ENCODE measurements at places on chromosomes 13 and 19.

- DNase-seq = no peak
Measured at GRCh38 chr19:5479958-5480357, 24.7 kb downstream of the ZNRF4 start.

GRCh38 chr13:112227031-112227430 is 149.1 kb upstream of the SPACA7 start:
- no peak for DNase-seq

DNA sequence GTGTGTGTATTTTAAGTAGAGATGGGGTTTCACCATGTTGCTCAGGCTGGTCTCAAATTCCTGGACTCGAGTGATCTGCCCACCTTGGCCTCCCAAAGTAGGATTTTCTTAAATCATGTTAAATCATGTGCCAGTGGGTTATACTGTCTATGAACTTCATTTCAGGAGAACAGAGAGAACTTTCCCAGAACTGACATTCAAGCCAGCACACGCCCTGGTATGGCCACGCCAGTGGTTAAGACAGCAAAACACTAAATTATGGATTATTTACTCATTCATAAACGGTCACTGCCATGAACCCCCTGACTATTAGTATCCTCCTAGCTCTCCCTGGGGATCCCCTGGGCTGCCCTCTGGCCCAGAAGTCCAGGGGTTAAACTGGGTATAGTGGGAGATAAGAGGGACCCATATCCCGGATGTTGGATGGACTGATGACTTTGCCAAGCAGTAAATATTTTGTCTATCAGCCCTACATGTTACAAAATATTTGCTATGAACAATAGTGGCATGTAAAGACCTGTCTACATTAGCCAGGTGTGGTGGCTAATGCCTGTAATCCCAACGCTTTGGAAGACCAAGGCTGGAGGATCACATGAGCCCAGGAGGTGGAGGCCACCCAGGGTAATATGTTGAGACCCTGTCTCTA is 16.1 kb upstream of the STRN4 start:
- no peak for DNase-seq

- no peak for DNase-seq
Measured at GRCh38 chr13:70812481-70812880, 704.2 kb upstream of the KLHL1 start.

DNA sequence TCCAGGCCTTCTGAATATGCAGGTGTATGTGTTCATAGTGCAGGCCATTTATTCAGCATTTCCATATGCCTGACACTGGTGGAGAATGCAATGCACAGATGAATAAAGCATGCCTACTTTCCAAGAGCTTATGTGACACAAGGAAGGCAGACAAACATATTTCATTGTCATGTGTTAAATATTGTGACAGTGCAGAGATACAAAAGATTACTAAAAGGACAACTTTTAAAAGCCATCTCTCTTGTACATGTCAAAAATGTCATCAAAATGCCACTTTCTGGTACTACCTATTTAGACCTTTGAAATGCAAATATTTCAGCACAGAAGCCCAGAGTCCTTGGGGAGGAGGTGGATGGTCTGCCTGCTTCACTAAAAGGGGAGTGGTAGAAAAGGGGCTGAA is 254.5 kb downstream of the FGF14 start:
- DNase-seq = no peak

GRCh38 chr19:16048583-16048982 is 27.7 kb upstream of the TPM4 start:
- no peak for DNase-seq

DNA sequence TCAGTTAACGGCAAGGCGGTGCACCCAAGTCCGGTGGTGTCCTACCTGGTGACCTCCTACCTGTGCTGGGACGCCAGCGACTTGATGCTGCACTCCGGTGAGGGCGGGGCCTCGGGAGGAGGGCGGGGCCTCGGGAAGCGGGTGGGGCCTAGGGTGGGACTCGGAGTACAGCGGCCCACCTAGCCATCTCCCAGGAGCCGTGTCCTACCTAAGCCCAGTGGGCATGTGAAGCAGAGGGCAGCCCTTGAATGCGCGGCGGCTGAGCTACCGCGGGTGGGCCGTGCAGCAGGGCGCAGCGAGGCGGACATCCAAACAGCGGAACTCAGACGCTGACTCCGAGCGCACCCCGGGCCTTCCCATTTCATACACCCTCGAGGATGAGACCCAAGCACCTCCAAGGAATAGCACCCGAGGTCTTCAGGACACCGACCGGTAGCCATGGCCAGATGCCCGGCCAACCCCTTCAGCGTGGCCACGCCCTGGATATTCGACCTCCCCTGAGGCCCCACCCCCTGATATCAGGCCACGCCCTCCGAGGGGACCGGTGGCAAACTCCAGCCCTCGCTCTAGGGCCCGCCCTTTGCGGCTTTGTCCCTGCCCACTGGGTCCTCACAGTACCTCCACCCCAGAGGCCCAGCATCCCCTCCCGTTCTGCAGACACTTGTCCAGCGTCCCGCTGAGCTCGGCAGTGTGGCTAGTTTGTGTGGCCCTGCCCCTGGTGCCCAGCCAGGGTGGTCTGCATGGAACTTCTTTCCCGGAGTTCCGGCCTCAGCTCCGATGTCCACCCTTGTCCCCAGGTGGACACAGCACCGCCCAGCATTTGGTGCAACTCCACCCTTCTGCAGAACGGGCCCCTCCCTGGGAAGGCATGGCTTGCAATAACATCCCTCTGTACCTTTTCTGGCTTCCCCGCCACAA is 5.4 kb downstream of the KLK1 start:
- DNase-seq = peak; percentile 82

- DNase-seq = peak; percentile 48
Measured at GRCh38 chr19:8069096-8069973, 16.8 kb downstream of the CCL25 start.

DNA sequence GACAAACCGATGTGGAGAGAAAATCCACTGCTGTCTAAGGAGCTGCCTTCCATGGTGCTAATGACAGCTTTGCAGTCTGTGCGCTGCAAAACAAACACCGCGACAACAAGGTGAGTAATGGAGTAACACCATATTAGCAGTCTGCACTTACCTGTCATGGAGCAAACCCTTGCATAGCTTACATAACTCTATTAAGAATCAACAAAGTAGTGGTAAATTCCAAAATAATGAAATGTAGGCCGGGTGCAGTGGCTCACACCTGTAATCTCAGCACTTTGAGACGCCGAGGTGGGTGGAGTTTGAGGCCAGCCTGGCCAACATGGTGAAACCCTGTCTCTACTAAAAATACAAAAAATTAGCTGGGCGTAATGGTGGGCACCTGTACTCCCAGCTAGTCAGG is 56.2 kb downstream of the PARP4 start:
- no peak for DNase-seq

GRCh38 chr13:65217471-65217995 is 2012.6 kb downstream of the PCDH9 start:
- no peak for DNase-seq

DNA sequence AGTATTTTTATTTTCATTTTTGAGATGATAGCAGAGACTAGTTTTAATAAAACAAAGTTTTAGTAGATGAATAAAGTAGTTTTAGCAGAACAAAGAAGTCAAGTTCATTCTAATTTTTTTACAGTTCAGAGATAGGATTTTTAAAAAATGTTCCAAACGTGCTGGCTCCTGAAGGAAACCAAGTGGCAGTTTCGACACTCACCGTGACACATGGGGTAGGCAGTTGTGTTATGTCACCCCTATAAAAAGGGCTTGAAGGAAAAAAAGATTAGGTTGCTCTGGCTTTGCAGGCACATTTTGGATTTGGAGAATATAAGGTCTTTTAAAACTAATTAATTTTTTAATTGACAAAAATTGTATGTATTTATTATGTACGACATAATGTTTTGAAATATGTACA is 305.2 kb downstream of the NDFIP2 start:
- no peak for DNase-seq

DNA sequence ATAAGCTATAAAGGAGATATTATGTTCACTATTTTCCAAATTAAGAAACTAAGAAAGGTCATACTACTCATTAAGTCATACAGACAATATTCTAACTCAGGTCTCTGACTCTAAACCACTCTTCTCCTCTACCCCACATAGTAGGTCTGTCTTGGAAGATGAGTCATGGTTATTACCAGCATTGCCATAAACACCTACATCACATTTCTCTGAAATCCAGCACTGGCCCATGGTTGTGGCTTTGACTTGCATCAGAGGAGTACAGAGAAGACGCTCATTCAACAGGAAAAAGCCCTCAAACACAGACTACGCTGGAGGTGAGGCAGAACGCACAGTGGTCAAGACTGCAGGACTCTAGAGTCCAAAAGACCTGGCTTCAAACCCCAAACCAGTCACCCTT is 476.8 kb downstream of the COG6 start:
- DNase-seq = peak; percentile 77

- DNase-seq = no peak
Measured at GRCh38 chr13:107035778-107036177, 467.8 kb upstream of the ARGLU1 start.

GRCh38 chr19:41307954-41308449 is 2.0 kb upstream of the CCDC97 start:
- DNase-seq = no peak

GRCh38 chr19:47105874-47106273 is 7.7 kb downstream of the ZC3H4 start:
- DNase-seq = no peak

- DNase-seq = no peak
Measured at GRCh38 chr13:100610391-100611347, 22.1 kb upstream of the GGACT start.

DNA sequence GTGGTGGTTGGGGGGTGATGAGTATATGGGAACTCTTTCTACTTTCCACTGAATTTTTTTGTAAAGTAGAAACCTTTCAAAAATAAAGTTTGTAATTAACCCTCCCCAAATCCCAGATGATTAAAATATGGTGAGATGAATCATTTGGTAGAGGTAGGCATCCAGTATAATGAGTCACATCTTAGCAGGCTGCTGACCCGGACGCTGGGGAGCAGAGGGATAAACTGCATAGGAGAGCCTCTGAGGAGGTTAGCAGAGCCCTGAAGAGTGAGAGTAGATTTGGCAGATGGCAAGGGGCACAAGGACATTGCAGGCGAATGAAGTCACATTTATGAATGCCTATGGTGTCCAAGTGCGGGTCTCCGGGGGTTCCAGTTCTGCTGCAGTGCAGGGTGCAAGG is 293.8 kb downstream of the FGF9 start:
- DNase-seq = no peak

GRCh38 chr13:30776661-30777060 is 41.3 kb downstream of the ALOX5AP start:
- no peak for DNase-seq

- DNase-seq = no peak
Measured at GRCh38 chr19:2421581-2422306, 5.6 kb downstream of the TIMM13 start.

GRCh38 chr19:35929876-35930275 is 6.3 kb upstream of the LRFN3 start:
- no peak for DNase-seq

GRCh38 chr13:20942938-20943559 is 40.5 kb upstream of the XPO4 start:
- no peak for DNase-seq

DNA sequence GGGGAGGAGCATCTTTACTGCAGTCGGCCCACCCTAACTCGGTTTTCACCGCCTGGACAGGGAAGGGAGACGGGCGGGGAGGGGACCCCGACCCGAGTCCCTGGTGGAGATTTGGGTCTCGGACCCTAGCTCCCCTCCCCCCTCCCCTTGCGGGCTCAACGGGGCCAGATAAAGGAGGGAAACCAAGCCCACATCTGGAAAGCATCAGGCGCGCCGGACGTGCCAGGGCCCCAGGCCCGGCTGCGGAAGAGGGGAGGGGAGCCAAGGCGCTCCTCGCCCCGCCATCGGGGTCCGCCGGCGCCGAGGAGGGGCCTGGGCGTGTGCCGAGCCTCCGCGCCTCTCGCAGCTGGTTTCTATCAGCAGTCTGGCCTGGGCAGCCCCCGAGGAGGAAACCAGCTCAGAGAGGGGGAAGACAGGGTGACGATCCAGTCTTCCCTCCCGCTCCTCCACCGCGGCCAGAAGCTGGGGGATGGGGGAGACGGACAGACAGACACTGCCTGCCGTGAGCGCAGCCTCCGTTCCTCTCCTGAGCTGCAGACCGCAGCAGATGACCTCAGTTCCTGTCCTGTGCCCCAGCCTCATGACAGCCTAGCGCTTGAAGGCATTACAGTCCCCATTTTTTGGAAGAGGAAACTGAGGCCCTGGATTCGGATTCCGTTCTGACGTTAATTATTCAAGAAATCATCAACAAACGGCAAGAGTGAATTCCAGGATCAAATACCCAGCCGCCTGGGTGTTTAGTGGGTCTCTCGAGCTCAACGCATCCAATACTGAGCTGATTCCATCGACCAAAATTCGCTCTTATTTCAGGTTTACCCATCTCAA is 3.6 kb upstream of the GNG8 start:
- peak; percentile 71 for DNase-seq

DNA sequence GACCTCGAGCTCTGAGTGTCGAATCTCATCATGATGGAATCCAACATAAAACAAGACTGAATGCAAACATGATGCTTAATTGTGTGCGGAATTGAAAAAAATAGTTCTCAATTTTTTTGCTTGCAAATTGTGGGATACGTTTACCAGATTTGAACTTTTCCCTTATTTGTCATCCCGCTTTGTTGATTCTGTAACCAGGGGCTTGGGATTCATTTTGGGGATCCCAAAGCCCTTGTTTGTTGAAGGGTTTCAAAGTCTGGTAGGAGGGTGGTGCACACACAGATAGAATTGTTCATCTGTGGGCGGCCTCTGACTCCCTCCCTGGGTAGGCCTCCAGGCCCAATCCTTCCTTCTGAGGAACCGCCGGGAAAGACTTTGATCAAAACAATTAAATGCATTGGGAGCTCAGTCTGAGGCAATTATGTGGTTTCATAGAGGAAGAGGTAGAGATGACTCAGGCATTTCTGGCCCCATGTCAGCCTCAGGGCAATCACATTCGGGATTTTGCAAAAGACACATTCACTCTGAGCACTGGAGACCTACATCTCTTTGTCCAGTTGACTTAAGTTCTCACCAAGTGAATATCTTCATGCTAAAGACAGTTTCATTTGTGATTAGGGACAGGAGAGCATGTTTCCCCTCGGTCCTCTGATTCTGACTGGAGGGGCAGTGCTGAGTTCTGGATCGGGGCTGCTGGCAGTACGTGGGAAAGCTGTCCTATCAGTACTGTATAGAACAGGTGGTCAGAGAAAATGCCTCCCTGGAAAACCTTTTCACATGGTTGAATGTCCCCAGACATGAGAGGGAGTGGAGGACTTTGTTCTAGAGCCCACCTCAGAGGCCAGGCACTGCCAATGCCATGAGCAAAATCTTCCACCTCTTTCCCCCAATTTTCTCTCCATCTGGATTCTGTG is 27.8 kb upstream of the IGFL4 start:
- no peak for DNase-seq

- peak; percentile 59 for DNase-seq
Measured at GRCh38 chr13:111216166-111216960, 101.3 kb downstream of the ARHGEF7 start.

GRCh38 chr19:43441716-43442115 is 23.7 kb downstream of the LYPD3 start:
- no peak for DNase-seq

DNA sequence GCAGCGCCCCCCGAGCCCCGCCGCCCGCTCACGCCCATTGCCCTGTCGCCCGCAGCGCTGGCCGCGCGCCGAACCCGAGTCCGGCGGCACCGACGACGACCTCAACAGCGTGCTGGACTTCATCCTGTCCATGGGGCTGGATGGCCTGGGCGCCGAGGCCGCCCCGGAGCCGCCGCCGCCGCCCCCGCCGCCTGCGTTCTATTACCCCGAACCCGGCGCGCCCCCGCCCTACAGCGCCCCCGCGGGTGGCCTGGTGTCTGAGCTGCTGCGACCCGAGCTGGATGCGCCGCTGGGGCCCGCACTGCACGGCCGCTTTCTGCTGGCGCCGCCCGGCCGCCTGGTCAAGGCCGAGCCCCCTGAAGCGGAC is 518 bp downstream of the KLF2 start:
- peak; percentile 58 for DNase-seq

GRCh38 chr19:28914173-28914572 is 298.8 kb downstream of the UQCRFS1 start:
- no peak for DNase-seq

Data from activated CD4-positive, alpha-beta T cell treated with anti-CD3 and anti-CD28 coated beads for 36 hours (primary cell).